ENCODE measurements at places on chromosomes 3 and 15.

DNA sequence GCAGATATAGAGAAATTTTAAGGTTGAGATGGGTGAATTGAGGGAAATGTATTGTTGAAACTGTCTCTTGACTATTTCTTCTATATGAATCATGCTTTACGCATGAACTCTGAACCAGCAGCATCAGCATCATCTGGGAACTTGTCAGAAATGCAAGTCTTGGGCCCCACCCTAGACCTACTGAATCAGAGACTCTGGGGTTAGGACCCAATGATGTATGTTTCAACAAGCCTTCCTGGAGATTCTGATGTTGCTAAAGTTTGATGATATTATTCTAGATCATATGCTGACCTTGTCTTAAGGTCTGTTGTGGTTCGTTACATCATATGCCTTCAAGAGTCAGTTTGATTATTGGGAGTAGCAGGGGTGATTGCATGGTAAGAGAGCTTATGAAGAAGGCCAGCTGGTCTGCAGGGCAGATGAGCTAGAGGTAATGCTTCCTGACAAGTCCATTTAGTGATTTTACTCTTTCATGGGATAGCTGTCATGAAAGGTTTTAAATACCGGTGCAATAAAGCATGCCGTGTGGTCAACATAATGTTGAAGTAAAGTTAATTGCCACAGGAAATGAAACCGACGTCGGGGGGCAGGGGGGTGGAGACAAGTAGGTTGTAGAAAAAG, 152.4 kb upstream of the MRPL3 start:
- no peak for DNase-seq

GRCh38 chr3:57688291-57688690, 4.6 kb downstream of the DENND6A start:
- no peak for DNase-seq

GRCh38 chr15:58046467-58046866, 19.0 kb downstream of the ALDH1A2 start:
- DNase-seq = no peak

DNA sequence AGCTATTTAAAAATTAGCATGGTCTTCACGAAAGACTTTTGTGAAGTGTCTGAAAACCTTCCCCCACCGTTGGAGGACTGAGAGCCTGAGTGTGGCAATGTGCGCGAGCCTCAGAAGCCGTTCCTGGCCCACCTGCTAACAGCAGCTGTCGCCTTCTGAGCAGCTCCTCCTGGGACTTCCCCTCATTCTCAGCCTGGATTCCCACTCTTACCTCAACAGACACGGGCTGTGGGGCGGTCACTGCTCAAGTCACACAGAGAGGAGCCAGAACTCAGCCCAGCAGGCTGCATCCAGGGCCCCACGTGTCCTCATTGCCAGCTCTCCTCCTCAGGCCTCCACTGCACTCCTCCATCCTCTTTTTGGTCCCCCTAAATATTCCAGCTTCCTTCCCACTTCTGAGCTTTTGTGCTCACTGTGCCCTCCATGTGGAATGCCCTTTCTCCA, 7.8 kb downstream of the DNASE1L3 start:
- no peak for DNase-seq

GRCh38 chr3:153974614-153975013, 146.6 kb upstream of the ARHGEF26 start:
- DNase-seq = no peak

DNA sequence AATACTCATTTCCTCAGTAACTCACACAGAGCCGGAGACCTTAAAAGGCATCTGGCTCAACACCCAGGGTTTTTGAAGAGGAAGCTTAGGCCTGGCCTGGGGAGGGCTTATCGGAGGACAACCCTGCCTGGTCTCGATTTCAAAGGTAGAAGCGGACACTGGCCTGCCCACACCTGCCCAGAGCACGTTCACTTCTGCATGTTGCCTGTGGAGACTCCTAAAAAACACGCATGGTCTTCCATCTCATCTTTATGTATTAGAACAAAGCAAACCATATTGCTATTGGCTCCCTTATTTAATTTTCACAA, 55.5 kb upstream of the FURIN start:
- no peak for DNase-seq

DNA sequence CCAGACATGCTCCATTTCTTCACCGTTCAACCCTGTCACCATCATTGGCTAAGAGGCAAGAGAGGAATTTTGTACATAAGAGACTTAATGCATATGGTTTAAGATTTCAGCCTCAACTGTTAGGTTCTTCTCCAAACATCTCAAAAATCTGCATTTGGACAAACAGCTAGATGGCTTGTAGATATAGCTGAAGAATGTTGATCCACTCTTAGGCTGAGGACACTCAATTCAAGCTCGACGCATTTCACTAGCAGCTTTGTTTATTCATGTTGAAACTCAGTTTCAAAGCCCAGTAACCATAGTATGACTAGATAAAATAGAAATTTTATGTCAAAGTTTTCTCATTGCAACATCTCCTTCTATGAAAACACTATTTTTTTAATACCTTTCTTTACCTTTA, 208.2 kb downstream of the THRB start:
- no peak for DNase-seq

DNA sequence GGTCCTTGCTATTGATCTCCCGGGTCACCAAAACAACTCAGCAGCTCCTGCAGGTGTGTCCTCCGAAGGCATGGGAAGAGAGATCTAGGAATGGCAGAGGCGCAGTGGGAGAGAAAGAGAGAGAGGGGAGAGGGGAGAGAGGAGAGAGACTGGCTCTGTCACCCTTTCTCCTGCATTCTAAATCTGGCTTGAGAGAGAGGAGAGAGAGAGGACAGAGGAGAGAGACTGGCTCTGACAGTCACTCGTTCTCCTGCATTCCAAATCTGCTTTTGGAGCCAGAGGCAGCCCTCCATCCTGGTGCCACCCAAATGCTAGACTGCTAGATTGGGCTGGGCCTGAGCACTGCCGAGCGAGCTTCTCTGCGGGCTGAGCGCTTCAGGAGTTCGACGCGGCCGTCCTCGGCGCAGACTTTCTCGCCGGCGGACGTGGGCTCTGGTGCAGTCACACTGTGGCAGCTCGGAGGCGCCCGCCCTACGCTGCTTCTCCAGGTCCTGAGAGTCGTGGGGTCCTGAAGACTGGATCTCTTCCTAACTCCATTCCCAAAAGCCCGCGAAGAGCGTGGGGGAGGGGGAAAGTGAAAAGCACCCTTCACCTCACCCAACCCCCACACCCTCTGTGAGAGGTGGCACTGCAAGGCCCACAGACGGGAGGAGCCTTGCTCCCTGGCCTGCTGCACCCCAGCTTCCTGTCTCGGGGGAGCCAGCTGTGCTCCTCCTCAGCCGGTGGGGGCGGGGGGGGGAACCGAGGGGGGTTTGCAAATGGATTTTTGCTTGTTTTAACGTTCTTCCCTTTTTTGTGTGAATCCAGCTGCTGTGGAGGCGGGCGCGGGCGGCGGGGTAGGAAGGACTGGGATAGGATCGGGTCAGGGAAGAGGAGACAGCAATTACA, 222.3 kb downstream of the MEIS2 start:
- DNase-seq = no peak

GRCh38 chr3:127719369-127719768, 46.6 kb downstream of the ABTB1 start:
- no peak for DNase-seq

DNA sequence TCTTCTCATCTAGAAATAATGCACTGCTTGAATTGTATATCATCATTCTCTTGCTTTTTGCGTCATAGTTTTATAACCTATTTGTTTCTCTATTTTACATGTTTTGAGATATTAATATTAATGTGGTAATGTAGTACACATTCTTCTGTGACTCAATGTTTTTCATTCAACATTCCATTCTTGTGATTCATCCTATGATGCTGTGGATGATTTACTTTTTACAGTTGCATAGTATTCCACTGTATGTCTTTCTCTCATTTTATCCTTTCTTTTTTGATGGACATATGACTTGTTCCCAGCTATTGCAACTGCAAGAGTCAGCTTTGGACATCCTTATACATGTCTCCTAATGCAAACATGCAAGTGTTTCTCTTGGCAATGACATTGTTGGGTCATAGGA, 20.6 kb upstream of the VEPH1 start:
- no peak for DNase-seq

DNA sequence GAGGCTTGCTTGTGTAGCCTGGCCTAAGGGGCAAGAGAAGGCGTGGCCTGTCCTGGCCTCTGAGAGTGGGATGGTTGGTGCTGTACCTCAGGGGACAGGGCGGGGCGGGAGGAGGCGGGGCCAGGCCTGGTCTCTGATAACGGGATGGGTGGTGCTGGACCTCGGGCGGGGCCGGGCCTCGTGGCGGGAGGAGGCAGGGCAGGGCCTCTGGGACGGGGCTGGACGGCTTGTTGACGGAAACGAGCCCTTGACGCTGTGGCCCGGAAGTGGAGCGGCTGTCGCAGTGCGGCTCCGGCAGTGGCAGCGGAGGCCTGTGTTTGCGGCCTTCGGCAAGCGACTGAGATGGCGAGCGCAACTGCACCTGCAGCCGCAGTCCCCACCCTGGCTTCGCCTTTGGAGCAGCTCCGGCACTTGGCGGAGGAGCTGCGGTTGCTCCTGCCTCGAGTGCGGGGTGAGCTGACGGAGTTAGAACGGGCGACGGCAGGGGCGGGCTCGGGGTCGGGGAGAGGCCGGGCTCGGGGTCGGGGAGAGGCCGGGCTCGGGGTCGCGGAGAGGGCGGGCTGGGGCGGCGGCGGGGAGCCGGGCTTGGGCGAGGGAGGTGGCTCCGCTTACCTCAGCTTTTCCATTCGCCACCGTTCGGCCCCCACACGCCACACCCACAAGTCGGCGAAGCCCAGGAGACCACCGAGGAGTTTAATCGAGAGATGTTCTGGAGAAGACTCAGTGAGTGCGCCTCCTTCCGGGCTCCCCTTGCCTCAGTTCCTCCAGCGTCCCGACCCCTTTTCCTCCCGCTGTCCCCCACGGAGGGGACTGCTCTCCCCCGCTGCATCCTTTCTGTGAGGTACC, at the start of gene CCNDBP1:
TSS of gene CCNDBP1 (plus strand) at position 247 of the 846 bp plus-strand sequence. CDS start at position 343, 96 bp downstream.
- peak; percentile 81 for DNase-seq

All from mesenchymal stem cell (in vitro differentiated cells and primary cell).